Activated T-helper 9 cell treated with anti-CD3 and anti-CD28 coated beads, Interleukin-2, amount 50 U/mL, for 16 hours (primary cell): ENCODE measurements at places on chromosomes 1 and 21.
A peak's percentile ranks its signal among the peaks of the same experiment; 100 is the strongest.

- no peak for DNase-seq
Observed at GRCh38 chr1:184456189-184456588, 69.4 kb downstream of the C1orf21 start.

DNA sequence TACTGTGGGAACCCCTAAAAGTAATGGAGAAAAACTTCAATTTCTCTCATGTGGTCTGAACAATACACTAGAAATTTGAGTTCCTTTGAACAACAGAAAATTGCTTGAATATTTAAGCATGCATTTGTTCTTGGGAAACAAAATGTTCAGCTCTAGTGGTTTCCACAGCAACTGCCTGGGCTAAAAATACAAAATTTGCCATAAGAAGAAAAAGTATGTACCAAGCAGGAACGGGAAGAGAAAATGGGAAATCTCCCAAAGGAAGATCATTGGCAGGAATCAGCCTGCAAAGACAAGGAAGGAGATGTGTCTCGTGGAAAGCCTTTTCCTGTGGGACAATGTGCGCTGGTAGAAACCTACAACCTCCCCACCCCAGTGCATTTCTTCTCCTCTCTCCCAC, 119.0 kb upstream of the DPT start:
- no peak for DNase-seq

GRCh38 chr1:64107632-64108031, 95.8 kb upstream of the UBE2U start:
- no peak for DNase-seq

DNA sequence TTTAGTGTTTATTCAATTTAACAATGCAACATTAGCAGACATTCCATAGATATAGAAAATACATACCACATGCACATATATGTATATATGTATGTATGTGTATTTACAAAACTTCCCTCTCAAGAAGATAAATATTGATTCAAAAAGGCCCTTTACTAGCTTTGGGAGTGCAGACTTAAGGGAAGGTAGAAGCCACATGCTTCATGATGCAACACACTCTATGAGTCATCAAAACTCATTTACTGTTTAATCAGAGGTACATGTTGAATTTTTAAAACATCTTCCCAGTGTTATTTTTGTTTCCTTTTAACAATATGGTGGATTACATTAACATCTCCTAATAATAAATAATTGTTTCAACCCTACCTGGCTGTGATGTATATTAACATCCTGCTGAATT, 61.4 kb upstream of the KIRREL1 start:
- no peak for DNase-seq

DNA sequence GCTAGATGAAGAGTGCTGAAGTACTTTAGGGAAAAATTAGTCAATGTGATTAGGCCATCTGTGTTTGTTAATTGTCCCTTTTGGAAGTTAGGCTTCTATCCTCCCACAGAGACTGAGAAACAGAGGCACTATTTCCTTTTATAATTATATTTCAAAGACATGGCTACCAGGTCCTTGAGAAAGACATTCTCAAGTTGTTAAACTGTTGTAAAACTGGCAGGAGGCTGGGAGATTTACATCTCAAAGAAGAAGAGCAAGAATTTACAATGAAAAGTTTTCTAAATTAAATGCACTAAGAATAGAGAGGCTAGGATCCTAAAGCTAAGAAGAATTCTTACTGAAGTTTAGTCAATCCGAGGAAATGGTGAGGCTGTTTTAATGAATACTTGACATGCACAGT, 74.0 kb upstream of the BRINP3 start:
- no peak for DNase-seq

GRCh38 chr1:92315766-92316599, 17.1 kb downstream of the RPAP2 start:
- peak; percentile 5 for DNase-seq

GRCh38 chr21:37865156-37865555, 51.1 kb downstream of the KCNJ6 start:
- DNase-seq: no peak

DNA sequence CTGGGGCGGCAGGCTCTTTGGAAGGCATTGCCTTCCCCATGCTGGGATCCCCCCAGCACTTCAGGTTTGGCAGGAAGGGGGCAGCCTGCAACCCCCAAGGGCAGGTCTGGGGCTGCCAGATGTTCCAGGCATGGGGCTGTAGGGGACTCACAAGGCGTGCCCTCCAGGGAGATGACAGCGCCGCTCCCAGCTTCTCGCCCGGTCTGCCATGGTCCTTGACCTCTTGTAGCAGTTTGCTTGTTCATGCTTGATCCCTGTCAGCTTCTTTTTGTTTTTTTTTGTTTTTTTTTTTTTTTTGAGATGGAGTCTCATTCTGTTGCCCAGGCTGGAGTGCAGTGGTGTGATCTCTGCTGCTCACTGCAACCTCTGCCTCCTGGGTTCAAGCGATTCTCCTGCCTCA, 21.6 kb upstream of the TARDBP start:
- DNase-seq: no peak

GRCh38 chr1:6108937-6109614, 63.4 kb downstream of the KCNAB2 start:
- DNase-seq: no peak

- DNase-seq: no peak
Observed at GRCh38 chr1:237983496-237983895, 92.8 kb upstream of the ZP4 start.

DNA sequence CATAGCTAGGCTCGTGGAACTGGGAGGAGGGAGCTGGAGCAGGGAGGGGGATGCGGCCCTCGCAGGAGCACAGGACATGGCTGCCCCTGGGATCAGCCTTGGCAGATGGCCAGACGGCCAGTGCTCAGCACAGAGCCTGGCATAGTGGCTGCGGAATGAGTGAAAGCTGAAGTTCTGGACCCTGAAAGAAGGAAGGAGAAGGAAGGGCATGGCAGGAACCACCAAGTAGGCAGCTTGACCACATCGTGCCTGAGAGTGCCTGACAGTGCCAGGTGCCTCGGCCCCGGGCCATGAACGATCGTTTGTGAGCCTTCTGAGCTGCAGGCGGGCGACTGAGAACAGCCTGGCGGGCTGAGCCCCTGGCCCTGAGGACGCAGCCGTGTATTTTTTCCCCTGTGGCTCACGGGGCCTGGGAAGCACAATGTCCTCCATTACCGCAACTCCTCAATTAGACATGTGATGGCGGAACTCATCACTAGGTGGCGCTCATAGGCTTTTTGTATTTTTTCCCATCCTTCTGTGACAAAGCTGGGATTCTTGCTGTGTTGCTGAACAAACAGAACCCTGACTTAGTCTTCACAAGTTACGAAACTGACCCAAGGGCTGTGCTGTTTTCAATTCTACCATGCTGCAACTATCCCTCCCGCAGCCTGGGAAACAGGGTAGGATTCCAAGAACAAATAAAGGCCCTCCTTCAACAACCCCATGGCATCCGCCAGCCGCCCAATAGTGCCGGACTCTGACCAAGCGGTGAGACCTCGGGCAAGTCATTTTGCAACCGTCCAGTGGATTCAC, 29.9 kb upstream of the TMEM61 start:
- DNase-seq: peak; percentile 16

- DNase-seq: no peak
Observed at GRCh38 chr1:199290186-199290585, 651.3 kb downstream of the PTPRC start.

- DNase-seq: no peak
Observed at GRCh38 chr1:79741720-79742421, 735.3 kb upstream of the ADGRL4 start.
